ENCODE measurements at places on chromosomes 4 and X.
A peak's percentile ranks its signal among the peaks of the same experiment; 100 is the strongest.

DNA sequence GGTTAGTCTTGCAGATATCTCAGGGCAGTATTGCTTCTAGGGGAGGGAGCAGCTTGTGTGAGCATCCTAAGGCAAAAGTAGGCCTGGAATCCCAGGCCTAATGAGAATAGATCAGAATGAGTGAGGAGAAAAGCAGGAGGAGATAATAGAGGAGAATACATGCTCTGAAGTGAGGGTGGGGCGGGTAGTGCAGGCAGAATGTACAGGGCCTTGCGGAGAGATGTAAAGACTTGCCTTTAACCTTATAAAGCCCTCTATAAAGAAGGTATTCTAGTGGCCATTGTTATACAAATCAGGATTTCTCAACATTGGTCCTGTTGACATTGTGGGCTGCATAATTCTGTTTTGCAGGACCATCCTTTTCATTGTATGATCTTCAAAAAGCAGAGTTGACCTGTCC, 855.3 kb downstream of the PCDH7 start:
- DNase-seq, result no peak

GRCh38 chrX:68758671-68759070, 70.2 kb upstream of the EFNB1 start:
- no peak for DNase-seq

DNA sequence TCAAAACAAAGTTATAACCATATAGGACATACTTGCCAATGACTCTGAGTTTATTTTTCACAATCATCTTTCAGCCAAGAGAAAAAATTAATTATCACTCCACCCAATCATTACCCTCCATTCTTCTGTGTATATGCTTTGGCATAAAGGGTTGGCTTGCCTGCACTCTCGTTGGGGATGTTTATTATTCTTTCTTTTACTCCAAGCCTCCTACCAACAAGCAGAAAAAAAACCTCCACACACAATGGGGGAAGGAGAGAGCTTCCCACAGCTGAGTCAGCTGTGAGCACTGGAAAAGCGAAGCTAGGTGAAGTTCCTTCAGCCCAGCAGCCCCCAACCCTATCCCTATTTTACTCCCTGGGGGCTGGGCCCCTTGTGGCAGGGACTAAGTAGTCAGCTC, 1.5 kb downstream of the OPHN1 start:
- no peak for DNase-seq

DNA sequence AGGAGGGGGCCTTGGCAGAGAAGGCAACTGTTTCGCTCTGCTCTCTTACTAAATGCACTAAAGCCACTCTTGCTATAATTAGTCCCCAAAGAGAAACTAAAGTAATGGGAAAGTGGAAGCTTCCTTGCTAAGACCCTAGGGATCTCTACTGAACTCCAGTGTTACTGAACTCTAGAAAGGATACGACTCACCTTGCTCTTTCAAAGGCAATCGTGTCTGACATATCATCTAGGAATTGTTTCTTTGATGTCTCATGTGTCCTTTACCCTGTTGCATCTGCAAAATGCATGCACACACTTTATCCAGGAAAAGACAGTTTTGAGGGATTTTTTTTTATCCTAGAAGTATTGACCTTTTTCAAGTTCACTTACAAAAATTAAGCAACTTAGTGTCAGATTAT, 148.1 kb upstream of the FAM9B start:
- no peak for DNase-seq

GRCh38 chr4:98399915-98400314, 138.7 kb downstream of the RAP1GDS1 start:
- DNase-seq, result no peak

DNA sequence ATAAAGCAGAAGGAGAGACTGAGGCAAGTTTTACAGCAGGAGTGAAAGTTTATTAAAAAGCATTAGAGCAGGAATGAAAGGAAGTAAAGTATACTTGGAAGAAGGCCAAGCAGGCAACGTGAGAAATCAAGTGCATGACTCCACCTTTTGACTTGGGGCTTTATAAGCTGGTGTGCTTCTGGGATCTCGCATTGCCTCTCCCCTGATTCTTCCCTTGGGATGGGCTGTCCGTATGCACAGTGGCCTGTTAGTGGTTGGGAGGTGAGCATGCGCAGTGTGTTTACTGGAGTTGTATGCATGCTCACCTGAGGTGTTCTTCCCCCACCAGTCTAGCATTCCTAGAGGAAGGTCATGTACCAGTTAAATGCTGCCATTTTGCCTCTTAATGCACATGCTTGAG, 29.1 kb upstream of the C1QTNF7 start:
- DNase-seq, result no peak

DNA sequence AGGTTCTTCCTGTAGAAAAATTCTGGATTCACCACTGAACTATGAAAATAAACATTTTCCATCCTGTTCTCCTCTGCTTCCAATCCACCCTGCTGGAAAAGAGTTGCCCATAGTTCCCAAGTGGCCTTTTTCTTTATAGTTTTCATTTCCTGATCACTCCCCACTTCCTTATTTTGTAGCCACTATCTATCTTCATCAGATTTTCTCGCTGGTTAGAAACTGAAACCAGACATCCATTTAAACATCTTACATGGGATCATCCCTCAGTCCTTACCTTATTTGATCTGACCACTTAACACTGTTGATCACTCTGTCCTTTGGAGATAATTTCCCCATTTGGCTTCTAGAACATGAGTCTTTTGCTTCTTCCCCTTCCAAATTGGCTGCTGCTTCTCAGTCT, 42.2 kb upstream of the SCOC start:
- no peak for DNase-seq

DNA sequence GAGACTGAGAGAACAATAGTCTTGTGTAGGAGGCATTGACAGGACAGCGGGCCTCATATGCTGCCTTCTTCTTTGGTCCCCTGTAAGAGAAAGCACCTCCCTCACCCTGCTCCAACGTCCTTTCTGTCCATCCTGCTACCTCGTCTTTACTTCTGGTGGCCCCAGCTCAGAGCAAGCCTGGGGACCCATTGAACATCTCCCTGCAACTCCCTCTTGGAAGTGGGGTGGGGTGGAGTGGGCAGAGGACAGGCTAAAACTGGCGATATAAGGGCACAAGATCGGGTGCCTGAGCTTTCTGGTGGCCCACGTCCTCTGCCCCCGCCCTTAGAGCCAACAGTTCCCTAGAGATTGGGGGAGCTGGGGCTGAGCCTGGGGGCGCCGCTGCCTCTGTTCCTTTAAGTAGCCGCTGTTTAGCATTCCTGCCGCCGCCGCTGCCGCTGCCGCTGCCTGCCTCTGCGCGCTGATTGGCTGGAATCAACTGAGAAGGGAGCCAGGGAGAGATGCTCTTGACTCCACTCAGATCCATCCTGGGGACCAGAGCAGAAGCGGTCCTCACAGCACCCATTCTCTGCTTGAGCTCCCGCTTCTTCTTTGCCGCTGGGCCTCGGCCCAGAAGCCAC, at the start of gene DLG3:
Gene DLG3 (plus strand): TSS at position 510 of the 620 bp plus-strand sequence. CDS start 367 bp downstream, outside the sequence.
- DNase-seq, result no peak

- no peak for DNase-seq
Measured at GRCh38 chr4:41865306-41865980, 69.8 kb upstream of the TMEM33 start.

GRCh38 chr4:182139491-182139890, 103.7 kb upstream of the TENM3 start:
- DNase-seq, result no peak

DNA sequence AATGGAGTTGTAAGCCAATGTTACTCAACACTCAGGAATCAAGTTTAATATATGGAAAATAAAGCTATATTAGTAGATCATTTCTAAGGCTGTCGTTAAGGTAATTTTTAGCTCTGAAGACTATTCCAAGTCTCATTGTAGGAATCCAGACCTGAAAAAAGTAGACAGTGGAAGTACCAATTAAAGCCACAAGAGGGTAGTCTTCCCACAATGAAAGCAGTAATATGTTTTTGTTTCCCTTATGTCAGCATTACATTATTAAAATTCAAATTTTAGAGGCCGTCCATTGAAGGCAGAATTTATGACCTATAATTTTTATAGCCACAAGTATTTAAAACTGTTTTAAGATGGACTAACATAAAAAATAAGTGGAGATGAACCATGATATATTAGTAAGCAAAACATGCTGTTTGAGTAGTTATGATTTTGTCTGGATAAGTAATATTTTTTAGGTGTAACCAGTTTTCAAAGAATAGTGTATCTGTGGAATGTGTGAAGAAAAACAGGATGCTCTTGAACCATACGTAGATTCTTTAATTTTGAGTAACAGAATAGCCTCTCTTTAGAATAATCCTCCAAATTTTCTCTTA, 372.6 kb upstream of the TECRL start:
- no peak for DNase-seq

DNA sequence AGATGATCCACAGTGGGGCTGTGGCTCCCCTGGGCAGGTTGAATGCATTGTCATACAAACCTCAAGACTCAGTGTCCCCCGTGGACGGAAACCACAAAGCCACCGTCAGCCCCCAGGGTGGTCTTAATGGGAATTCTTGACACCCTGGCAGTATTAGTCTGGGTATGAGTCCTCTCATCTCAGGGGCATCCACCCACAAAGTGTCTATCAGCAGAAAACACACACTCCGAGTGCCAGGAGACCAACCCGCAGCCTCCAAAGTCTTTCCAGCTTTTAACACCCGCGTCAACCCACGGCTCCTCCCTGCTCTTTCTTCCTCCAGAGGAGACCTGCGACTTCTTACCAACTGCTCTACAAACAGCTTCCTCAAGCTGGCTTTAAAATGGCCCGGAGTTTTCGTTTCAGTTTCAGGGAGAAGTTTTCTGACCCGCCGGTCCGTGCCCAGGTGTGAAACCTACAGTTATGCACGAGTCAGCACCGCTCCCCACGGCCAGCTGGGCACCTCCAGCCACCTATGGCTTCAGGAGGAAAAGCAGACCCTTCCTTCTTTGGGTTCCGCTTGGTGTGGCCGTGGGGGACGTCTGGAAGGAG, 14.4 kb upstream of the ASMTL start:
- no peak for DNase-seq

GRCh38 chr4:98098764-98099163, 44.5 kb downstream of the STPG2 start:
- DNase-seq, result no peak

DNA sequence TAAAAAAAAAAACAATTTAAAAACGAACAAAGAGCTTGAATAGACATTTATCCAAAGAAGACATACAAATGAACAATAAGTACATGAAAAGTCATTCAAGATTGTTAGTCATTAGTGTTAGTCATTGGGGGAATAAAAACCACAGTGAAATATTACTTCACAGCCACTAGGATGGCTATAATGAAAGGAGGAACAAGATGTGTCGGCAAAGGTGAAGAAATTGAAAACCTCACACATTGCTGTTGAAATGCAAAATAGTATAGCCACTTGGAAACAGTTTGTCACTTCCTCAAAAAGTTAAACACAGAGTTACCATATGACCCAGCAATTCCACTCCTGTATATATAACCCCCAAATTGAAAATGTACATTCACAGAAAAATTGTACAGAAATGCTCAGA, 45.2 kb upstream of the SLC39A8 start:
- DNase-seq, result no peak

GRCh38 chrX:148588649-148589310, 88.4 kb downstream of the AFF2 start:
- no peak for DNase-seq

DNA sequence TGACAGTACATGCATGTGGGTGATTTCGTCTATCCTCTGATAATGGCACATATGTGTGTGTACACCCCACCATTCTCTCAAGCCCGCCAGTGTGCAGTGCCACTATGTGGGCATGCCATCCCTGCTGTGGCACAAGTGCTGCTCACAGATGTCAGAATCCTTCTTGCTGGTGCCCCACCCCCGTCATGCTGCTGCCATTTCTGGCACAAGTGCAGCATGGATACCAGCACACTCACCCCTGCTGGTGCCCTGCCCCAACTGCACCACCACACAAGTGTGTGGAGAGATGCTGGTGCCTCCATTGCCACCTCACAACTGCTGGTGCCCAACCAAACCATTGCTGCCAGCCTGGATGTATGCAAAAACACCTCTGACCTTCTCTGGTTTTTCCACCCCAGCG, 1133.8 kb downstream of the TECRL start:
- DNase-seq, result no peak

GRCh38 chrX:98299785-98300184, 1416.1 kb downstream of the RPA4 start:
- DNase-seq, result no peak

GRCh38 chr4:165319030-165319429, 8.4 kb upstream of the MSMO1 start:
- DNase-seq, result no peak

- DNase-seq, result no peak
Measured at GRCh38 chr4:158050942-158051341, 121.9 kb downstream of the GASK1B start.

DNA sequence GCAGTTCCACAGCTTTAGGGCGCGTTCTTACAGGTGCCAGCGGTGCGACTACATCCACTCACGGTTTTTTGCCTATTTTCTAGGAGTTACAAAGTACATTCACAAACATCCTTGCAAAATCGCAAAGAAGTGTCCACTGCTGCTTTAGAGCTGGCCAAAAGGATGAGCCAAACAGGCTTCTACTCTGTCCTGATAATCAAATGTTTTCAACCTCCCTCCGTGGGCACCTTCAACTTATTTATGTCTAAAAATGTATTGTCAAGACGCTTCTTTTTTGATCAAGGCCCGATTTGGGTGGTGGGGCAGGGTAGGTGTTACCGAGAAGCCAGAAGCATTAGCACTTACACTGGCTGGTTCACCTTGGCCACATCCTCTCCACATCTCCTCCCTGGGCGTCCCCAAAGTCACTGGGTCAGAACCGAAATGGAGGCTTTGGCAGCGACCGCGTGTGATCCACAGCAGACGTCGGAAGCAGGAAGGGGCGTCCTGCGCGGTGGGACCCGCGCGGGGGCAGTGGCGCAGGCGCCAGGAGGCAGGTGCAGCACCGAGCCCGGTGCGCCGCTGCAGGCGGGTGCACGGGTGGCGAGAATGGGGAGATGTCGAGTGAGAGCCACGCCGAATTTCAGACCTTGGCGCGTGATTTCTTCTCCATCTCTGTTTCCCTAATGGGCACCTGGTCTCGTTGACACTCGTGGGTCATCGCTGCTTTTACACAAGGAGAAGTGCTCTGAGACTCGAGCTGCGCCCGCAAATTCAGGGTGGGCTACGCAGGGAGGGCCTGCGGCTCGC, 16.9 kb downstream of the NKX3-2 start:
- DNase-seq, result no peak

GRCh38 chrX:119605464-119606279, 552 bp downstream of the NKRF start:
- peak; percentile 3 for DNase-seq

DNA sequence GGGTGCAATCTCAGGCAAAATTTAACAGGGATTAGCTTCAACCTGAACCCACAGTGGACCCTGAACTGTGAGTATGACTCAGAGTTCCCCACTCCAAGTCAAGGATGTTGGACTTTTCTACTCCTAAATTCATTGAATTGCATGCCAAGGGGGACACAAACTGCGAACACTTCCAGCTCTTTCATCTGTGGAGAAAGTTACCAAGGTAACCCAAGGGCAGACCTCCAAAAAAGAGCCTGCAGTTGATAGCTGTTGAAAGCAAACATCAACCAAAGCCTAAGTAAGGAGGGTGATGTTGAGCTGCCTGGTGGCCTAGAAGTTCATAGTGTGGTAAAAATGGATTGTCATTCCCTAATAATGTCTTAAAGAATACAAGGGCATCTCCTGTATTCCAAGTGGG, 1242.9 kb downstream of the C4orf33 start:
- DNase-seq, result no peak

GRCh38 chr4:108301545-108302251, 133.0 kb upstream of the LEF1 start:
- DNase-seq, result no peak

- no peak for DNase-seq
Measured at GRCh38 chr4:48297256-48297846, 27.7 kb upstream of the TEC start.

- DNase-seq, result no peak
Measured at GRCh38 chr4:106165351-106166010, 150.5 kb downstream of the TBCK start.
